Stimulated activated CD4-positive, alpha-beta T cell treated with anti-CD3 and anti-CD28 coated beads, Interleukin-1b, Interleukin-23, amount 100 ng/mL, for 1 hour (primary cell): ENCODE measurements at places on chromosomes 1 and 21.
A peak's percentile ranks its signal among the peaks of the same experiment; 100 is the strongest.

- no peak for DNase-seq
These were observed 17.0 kb downstream of the DHRS3 start for GRCh38 chr1:12600880-12601633.

DNA sequence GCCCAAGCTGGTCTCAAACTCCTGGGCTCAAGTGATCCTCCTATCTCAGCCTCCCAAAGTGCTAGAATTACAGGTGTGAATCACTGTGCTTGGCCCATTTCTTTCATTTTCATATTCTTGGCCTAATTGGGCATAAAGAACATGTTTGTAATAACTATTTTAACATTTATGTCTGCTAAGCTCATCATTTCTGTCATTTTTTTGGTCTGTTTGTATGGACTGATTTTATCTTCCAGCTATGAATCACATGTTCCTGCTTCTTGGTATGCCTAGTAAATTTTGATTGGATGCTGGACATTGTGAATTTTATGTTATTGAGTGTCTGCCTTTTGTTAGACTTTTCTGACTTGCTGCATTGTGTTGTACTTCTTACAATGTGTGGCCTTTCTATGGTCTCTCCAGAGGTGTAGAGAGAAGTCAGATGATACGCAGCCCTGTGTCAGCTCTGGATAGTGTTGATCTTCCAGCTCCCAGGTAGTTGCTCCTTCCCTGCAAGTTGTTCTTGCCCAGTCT lies 39.0 kb upstream of the PPM1J start:
- DNase-seq, result no peak

GRCh38 chr1:33141781-33142180 lies 40.1 kb downstream of the TRIM62 start:
- DNase-seq, result no peak

DNA sequence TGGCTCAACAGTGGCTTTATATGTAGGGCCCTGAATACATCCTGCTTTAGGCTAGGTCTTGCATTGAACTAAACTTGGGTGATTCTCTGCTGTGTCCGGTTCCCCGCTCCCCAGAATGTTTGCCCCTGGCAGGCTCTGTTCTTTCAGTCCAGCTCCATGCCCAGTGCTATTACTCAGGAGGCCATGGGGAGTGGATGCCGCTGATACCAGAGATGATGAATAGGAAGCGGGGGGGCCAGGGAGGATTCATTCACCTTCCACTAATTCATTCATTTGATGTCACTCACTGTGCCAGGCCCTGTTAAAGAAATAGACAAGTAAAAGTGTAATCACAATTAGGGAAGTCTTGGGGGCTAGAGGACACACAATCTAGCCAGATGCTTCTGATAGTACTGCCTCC lies 83.8 kb downstream of the TMEM53 start:
- DNase-seq, result no peak

DNA sequence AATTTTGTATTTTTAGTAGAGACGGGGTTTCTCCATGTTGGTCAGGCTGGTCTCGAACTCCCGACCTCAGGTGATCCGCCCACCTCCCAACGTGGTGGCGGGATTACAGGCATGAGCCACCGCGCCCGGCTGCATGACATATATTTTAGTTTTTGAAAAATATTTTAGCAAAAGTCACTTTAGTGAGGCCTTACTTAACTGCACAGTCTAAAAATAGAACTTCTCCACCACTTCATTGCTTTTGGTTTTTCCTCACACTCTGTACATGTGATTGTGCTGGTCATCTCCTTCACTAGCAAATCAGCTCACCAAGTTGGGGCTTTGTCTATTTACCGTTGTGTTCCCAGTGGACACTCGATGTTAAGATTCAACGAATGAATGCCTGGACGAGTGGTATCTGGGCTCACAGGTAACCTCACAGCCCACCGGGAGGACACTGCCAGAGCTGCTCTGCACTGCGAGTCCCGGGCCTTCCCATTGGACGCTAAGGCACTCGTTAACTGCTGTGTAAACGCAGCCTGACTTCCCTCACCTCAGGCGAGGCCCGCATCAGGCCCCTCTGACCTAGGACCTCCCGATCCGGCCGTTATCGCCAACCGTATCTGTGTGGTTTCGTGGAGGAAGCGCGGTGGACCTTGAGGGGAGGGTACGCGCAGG lies 14.0 kb upstream of the ZNF692 start:
- DNase-seq, result peak; percentile 39

DNA sequence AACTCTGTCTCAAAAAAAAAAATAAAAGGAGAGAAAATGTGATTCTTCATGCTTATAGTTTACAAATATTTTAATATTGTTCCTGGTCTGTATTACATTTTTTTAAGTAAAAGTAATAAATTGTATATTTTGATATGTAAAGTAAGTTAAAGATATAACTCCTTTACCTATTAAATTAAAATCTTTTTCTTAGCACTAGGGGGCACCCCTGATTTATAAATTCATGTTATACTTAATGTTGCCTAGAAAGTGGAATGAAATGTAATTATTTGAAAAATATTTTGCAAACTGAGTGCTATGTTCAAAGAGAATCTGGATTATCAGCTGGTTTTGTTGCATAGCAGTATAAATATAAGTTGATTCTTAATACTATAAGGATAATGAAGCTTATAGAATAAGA lies 49.2 kb downstream of the RALGPS2 start:
- DNase-seq, result no peak

GRCh38 chr1:66981679-66982078 lies 56.9 kb downstream of the MIER1 start:
- no peak for DNase-seq

- no peak for DNase-seq
These were observed 60.0 kb downstream of the NRDC start for GRCh38 chr1:51818487-51818886.
